T-helper 2 cell treated with Interferon-gamma antibody and Interleukin-4, amounts not matched to agents 5 μg/mL and 100 μg/mL, for 36 hours (primary cell): ENCODE measurements at places on chromosomes 3 and 15.

DNA sequence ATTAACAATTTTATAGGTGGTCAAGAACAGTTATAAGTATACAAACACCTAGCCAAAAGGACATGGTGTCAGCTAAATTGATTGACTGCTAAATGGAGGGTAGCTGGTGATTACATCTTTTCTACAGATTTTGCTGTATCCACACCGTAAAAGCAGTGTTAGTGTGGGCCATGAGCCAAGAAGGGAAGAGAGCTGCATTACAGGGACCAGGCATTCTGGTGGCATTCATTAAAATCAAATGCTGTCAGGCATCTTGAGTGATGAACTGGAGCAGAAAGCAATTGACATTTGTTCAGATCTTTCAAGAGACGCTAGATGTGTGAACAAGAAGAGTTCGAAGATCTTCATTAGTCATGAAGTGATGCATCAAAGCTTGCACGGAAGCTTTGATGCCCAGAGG lies 177.9 kb downstream of the ARPP21 start:
- DNase-seq, result no peak

DNA sequence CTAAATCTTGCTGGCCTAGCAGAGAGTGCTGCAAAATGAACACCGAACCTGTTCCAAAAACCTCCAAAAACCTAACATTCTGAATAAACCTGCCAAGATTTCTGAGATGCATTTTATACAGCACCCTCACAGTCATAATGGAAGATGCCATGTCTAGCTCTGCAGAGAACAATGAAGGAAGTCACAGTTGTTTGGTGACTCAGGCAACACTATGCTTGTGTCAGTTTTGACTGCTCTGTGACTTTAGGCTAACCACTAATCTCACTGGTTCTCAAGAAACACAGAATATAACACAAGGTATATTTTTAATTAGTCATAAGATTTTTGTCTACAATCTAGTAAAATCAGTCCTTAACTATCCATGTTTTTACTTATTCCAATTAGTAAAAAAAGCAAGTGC lies 606.6 kb downstream of the TBL1XR1 start:
- DNase-seq, result no peak

DNA sequence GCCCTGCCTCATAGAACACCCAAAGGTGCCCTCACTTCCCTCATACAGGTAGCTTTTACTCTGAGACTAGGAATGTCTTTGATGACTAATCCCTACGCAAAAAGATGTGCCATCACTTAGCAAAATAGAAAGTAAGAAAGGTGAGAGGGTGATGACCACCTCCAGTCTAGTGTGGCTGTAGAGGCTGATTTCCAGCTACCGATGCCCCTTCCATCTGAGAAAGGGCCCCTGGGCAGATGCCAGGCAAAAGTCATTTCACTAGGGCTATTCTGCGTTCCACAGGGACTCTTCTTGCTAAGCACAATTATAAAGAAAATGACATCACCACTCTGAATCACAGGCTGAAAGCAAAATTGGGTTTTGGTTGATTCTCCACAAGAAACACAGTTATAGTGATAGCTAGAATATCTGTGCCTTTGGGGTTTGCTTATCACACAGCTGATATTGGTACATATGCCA lies 77.4 kb downstream of the RBPMS2 start:
- peak; percentile 57 for DNase-seq

DNA sequence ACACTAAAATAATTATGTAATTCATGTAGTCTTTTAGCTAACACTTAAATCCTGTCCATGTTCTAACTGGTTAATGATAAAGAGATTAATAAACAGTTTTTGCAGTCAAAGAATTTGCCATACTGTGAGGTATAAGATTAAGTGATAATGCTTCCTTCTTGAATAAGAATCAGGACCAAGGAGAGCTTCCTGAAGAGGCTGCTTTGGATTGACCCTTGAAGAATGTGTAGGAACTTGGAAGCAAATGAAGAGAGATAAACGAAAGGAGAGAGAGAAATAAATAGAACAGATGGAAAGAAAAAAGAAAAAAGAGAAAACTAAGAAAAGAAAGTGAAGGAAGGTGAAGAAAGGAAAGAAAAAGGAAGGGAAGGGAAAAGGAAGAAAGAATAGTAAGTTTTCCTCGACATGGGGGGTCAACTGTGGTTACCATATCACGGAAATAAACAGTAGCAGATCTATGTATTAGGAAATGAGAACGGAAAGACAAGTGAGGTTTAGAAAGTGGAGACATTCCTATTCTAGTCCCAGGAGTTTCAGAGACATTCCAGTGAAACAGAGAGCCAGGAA lies 539.8 kb downstream of the FGF12 start:
- no peak for DNase-seq

DNA sequence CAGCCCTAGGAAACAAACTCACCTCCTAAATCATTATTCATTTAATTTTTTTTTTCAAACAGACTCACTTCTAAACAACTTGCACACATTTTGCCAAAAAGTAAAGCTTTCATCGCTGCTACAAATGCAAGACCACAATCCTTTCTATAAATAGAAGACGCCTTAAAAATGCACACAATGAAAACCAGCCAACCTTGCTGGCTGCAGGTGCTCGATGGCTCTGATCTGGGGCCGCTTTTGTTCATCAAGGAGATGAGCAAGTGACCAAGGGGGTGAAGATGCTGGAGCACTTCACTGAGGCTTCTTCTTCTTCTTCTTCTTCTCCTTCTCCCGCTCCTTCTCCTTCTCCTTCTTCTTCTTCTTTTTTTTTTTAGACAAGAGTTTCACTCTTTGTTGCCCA lies 12.7 kb upstream of the SLC6A6 start:
- DNase-seq, result no peak

DNA sequence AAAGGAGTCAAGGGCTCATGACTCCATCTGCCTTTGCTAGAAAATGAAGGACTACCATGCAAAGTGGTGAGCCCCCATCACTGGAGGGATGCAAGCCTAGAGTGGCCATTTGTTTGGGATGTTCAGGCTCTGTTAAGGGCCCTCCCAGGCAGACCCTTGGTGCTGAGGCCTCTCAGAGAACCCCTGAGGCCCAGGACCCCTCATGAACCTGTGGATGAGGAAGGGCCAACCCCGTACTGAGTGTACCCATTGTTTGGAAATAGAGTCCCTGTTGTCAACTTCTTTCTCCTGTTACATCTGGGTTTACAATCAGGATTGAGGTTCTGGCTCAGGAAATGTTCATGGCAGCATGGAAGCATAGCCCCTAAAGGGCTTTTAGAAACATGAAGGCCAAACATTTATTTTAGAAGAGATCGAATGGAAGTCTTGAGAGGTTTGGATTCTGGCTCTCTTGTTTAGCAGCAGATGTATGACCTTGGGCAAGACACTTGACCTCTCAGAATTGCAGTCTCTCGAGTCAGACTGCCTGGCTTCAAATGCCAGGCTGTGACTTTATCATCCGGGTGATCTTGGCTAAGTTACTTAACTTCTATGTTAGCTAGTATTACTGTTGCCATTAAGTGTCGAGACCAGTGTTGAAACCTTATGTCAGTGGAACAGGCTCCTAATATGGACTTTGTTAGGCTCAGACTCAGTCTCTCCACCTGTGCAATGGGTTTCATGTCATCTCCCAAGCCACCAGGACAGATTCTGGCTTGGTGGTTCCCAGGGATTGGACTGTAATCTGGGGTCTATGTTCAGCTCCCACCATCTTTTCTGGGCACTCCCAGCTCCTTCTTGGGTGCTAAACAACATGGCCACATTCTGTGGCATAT lies 12.4 kb downstream of the ITGA11 start:
- no peak for DNase-seq

DNA sequence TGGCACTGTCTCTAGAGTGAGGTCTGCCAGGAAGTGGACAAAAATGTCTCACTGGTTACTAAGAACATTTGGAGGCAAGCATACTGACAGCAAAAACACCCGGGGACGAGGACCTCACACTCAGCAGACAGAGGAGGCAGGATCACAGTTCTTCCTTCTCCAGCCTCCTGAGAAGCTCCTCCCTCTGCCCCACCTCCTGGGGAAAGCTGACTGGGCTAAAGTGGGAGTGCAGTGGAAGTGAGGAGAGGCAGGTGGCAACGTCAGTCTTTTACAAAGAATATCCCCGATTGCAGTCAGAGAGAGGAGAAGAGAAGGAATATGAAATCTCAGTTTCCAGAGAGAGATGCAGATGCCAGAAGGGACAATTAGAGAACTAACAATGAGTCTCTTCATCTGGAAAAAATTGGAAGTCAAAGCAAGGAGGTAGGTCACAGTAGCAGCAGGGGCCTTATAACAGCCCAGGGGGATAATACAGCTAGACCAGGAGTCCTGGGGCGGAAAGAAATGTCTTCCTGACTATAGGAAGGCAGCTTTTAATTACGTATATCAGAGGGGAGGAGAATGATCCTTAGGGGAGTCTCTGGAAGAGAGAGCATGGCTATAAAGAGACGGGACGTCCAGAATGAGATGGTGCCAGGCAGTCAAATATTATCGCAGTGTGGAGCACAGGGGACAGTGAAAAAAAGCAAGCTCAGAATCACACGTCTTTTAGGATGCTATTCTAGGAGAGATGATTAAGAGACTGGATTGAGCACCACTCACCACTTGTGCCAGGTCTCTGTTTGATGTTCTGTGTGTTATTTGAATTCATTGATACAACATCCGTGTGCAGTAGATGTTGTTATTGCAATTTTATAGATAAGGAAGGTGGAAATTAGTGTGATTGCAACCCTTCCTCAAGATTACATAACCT lies 47.2 kb downstream of the LEO1 start:
- no peak for DNase-seq

DNA sequence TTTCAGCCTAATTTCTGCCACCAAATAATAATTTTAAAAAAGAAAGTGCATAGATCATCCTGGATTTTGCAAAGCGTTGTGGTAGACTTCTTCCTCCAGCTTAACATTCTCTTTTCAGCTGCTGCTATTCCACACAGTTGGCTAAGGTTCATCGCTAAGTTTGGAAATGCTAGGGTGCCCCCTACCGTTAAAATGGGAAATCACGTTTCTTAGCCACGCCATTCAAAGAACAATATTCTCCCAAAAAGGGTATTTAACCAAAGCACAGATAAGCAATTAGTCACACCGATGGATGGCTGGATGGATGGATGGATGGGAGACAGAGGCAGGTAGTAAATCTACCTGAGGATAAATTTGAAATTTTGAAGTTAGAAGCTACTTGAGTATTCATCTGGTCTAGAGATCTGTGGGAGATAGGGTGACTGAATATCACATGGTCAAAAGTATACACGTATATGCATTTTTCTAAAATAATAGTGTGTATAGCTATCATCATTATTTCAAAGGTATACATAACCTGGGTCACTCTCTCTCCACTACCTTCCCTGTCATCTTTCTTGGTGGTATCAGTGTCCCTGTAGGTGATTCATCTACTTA lies 67.2 kb downstream of the EFHB start:
- DNase-seq, result peak; percentile 8

DNA sequence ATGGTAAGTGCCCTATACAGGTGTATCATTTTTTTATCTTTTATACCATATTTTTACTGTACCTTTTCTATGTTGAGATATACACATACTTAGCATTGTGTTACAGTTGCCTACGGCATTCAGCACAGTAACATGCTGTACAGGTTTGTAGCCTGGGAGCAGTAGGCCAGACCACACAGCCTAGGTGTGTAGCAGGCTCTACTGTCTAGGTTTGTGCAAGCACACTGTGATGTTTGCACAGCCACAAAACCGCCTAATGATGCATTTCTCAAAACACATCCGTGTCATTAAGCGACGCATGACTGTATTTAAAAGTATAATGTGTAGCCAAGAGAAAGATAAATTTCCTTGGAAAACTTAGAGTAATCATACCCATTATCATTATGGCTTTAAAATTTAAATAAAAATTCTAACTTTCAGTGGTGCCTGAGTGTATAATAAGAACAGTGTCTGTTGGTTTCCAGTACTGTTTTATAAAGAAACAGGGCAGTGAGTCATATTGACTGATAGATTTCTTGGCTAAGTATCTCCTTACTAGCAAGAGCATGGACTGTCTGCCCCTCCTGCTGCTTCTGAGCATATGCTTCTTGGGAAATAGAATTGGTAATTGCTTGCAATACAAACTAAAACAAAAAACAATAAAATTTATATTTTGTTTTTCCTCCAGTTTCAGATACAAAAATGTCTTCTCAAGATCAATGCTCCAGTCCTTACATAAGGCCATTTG lies 18.3 kb downstream of the CALML4 start:
- DNase-seq, result no peak

DNA sequence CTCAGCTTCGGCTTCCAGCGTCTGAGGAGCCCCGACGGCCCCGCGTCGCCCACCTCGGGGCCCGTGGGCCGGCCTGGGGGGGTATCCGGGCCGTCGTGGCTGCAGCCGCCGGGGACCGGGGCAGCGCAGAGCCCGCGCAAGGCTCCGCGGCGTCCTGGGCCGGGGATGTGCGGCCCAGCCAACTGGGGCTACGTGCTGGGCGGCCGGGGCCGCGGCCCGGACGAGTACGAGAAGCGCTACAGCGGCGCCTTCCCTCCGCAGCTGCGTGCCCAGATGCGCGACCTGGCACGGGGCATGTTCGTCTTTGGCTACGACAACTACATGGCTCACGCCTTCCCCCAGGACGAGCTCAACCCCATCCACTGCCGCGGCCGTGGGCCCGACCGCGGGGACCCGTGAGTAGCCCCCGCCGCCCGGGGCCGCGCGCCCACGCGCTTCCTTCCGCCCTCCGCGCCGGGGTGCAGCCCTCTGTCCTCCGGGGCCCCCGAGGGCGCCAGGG lies 462 bp downstream of the EDEM1 start:
- peak; percentile 68 for DNase-seq

- no peak for DNase-seq
Measured at GRCh38 chr3:115623044-115623868, at the start of gene GAP43. TSS of gene GAP43 (plus strand) at chr3:115623510. CDS start at chr3:115623690, 180 bp downstream.
